ENCODE measurements at places on chromosomes 3 and 15. TPM values are rescaled to one million over a fixed set of nuclear protein-coding genes. Genes with fewer than 3 reads are reported as not detected.

DNA sequence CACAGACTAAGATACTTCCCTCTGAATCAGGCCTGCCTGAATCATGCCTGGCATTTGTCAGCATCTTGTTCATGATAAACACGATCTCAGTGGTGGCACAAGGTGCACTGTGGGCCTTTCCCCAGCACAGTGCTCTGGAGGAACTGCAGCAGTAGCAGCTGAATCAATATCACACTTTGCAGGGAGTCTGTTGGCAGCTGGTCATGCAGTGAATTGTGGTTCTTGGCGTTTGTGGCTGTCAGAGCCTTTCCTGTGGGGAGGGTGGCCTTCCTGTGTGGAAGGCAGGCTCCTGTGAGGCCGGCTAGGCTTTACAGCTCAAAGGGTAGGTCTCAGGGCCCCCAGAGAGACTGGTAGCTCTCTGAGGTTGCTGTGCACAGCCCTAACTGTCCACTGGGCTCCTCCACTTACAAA is 54.4 kb upstream of the TLE3 start:
- no peak overlapping the region for H3K4me3 ChIP-seq
- H3K27me3 ChIP-seq = no peaks in the 10 kb centered on the region
- no peaks in the 10 kb centered on the region for H3K36me3 ChIP-seq
- DNase-seq = no peak
- H3K4me1 ChIP-seq = no peaks in the 10 kb centered on the region

SPINK8 gene
- not detected for total RNA-seq

SPTBN5 gene
- 2.7 TPM for total RNA-seq

NAALADL2 gene
- total RNA-seq = not detected

- H3K27ac ChIP-seq = no peak overlapping the region
- no peaks in the 10 kb centered on the region for H3K4me1 ChIP-seq
- no peak overlapping the region for H3K4me3 ChIP-seq
- DNase-seq = no peak
Measured at GRCh38 chr3:77380136-77380535, 340.2 kb downstream of the ROBO2 start.

GRCh38 chr15:63440756-63441155 is 59.1 kb upstream of the CA12 start:
- no peak overlapping the region for H3K4me3 ChIP-seq
- H3K27me3 ChIP-seq = no peaks in the 10 kb centered on the region
- peak overlapping the region; percentile 24 for H3K27ac ChIP-seq
- H3K36me3 ChIP-seq = no peaks in the 10 kb centered on the region
- no peak for DNase-seq

- H3K36me3 ChIP-seq = no peaks in the 10 kb centered on the region
- DNase-seq = no peak
- H3K27ac ChIP-seq = no peak overlapping the region
Measured at GRCh38 chr3:38264779-38265178, 833 bp upstream of the SLC22A13 start.

DNA sequence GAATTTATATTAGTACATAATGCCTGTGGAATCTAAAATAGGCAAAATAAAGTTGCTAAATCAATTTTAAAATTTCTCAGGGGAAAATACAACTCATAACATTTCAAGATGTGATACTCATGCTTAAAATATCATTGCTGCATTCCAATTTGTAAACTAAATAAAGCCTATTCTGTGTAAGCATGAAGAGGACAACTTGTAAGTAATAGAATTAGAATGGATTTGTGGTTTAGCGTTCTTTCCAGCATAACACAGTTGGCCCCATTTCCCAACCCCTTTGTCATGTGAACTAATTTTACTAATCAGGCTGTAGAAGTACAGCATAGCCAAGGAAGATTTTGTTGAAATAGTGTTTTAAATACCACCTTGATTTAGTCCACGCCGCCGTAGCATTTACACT is 437.2 kb downstream of the SI start:
- no peak overlapping the region for H3K27ac ChIP-seq
- no peak overlapping the region for H3K4me3 ChIP-seq
- no peaks in the 10 kb centered on the region for H3K36me3 ChIP-seq
- H3K4me1 ChIP-seq = no peaks in the 10 kb centered on the region
- H3K27me3 ChIP-seq = no peaks in the 10 kb centered on the region
- no peak for DNase-seq

PYGO1 gene
- total RNA-seq = not detected

DNA sequence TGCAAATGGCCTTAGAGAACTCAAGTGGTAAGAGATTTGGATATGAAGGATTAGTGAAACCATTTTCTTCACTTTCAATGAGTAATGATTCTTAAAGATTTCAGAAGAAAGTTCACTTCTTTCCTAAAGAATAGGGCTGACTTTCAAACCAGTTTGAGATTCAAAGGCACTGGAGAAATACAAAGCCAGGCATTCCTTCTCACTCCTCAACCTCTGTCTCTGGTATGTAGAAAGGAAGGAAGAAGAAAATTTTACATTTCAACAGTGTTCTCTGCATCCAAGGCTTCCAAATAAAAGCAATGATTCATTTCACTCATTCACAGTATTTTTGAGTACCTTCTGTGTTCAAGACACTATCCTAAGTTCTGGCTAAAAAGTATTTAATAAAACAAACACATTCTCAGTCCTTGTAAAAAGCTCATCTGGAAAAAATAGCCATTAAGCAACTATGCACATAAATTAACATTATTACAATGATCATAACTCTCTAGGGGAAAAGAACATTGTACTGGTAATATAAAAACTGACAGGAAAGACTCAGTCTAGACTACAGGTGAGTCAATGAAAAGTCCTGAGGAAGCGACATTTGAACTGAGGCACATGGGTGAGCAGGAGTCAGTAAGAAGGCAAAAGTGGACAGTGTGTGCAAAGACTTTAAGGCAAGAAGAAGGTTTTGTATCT is 79.5 kb downstream of the IMPG2 start:
- no peak overlapping the region for H3K4me3 ChIP-seq
- no peaks in the 10 kb centered on the region for H3K36me3 ChIP-seq
- no peaks in the 10 kb centered on the region for H3K4me1 ChIP-seq
- H3K27me3 ChIP-seq = no peaks in the 10 kb centered on the region
- H3K27ac ChIP-seq = no peak overlapping the region

DNA sequence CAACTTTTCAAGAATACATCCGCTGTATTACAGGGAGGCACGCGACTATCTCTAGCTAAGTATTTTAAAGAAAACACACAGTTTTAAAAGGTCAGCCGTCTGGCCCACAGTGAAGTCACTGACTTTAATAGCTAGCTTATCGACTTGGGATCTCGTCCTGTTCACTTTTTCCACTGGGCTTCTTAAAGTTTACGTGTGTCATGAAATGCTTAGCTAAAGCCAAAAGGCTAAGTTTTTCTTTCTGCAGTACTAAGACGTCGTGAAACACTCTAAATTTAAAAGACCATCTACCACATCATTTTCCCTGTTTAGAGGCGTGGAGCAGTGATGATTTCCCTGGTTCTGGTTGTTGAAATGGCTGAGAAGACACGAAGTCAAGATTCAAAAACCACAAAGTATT is 27.1 kb downstream of the LRIG1 start:
- no peaks in the 10 kb centered on the region for H3K27me3 ChIP-seq
- H3K27ac ChIP-seq = peak overlapping the region; percentile 29
- no peaks in the 10 kb centered on the region for H3K36me3 ChIP-seq
- DNase-seq = no peak
- H3K4me3 ChIP-seq = no peak overlapping the region
- peaks cover 95% of the 10 kb centered on the region for H3K4me1 ChIP-seq

DNA sequence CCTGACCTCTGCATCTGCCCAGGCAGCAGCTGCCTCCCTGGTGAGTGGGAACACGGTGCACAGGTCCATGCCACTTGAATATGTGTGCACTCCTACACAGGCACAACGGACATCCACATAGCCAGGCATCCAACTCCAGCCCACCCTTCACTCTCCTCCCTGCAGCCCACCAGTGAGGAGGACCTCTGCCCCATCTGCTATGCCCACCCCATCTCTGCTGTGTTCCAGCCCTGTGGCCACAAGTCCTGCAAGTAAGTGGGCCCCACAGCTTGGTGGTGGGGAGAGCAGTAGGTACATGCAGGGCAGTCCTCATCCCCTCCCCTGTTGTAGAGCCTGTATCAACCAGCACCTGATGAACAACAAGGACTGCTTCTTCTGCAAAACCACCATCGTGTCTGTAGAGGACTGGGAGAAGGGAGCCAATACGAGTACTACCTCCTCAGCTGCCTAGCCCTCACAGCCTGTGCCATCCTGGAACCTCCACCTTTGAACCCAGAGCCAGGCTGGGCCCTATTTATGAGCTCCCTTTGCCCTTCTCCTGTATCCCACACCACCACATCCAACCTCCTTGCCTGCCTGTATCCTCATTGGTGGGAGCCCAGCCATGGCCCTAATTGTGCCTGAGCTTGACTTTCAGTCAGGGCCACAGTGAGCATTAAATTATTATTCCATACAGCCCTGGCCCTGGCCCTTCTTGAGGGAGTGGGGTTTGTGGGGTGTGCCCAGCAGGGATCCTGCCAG is 1.5 kb upstream of the AMIGO3 start:
- no peak overlapping the region for H3K4me3 ChIP-seq
- H3K27ac ChIP-seq = no peak overlapping the region
- DNase-seq = no peak
- H3K4me1 ChIP-seq = peaks cover 34% of the 10 kb centered on the region
- H3K36me3 ChIP-seq = peaks cover 15% of the 10 kb centered on the region
- no peaks in the 10 kb centered on the region for H3K27me3 ChIP-seq

LRRIQ4 gene
- total RNA-seq = not detected

DNA sequence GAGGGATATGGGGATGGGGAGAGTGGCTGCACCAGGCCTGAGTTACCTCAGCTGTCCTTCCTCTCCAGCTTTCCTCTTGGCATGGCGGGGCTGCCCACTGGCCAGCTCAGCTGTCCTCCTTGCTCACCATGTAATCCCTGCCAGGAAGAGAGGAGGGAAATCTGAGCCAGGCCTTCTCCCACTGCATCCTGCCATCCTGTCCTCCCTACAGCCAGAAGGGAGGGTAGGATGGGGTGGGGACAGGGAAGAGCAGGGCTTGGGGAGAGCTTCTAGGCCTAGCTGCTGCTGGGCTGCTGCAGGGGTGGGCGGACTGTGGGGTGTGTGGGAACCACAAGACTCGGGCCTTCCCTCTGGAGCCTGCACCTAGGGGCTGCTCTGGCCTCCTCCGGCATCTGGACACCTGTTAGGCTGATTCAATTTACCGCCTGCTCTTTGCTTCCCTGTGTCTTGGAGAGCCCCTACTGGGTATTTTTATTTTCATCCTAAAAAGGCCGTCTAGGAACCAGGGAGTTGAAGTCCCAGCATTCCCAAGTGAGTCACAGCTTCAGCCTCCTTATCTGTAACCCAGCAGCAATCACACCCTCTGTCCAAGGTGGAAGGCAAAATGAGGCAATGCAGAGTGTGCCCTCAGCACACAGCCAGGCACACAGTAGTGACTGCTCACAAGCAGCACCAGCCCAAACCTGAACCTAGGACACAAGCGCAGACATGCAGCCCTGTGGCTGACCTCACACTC is 13.1 kb upstream of the KY start:
- no peak for DNase-seq
- H3K4me3 ChIP-seq = no peak overlapping the region

- no peak overlapping the region for H3K27ac ChIP-seq
- H3K27me3 ChIP-seq = no peaks in the 10 kb centered on the region
- peaks cover 60% of the 10 kb centered on the region for H3K4me1 ChIP-seq
- H3K4me3 ChIP-seq = no peak overlapping the region
- no peaks in the 10 kb centered on the region for H3K36me3 ChIP-seq
- no peak for DNase-seq
Measured at GRCh38 chr3:68060191-68060590, 405.8 kb upstream of the SUCLG2 start.

- H3K27ac ChIP-seq = no peak overlapping the region
- no peaks in the 10 kb centered on the region for H3K36me3 ChIP-seq
- no peaks in the 10 kb centered on the region for H3K27me3 ChIP-seq
Measured at GRCh38 chr3:128390867-128391266, 75.8 kb downstream of the DNAJB8 start.

GRCh38 chr3:67325231-67325630 is 327.1 kb downstream of the KBTBD8 start:
- H3K27me3 ChIP-seq = no peaks in the 10 kb centered on the region
- H3K4me1 ChIP-seq = no peaks in the 10 kb centered on the region
- DNase-seq = no peak
- H3K4me3 ChIP-seq = no peak overlapping the region
- H3K36me3 ChIP-seq = no peaks in the 10 kb centered on the region
- H3K27ac ChIP-seq = no peak overlapping the region

- no peak overlapping the region for H3K27ac ChIP-seq
- no peak overlapping the region for H3K4me3 ChIP-seq
- no peaks in the 10 kb centered on the region for H3K36me3 ChIP-seq
Measured at GRCh38 chr3:69855436-69856162, 116.3 kb downstream of the MITF start.

DNA sequence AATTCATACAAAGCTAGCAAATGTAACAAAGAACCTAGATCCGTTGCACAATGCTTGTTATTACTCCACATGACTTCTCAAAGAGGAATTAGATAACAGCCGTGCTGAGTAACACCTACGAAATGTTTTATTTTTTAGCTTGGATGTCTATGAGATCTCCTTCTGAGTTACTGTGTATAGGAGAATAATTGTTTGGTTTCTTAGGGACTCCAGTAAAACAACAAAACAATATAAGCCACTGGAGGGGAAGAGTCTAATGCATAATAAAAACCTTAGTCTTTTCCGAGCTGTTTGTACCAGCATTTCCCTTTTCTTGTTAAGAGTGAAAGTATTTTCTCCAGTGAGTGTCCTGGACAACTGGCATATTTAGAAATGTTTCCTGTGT is 15.6 kb downstream of the SNAP23 start:
- no peak overlapping the region for H3K4me3 ChIP-seq
- no peaks in the 10 kb centered on the region for H3K27me3 ChIP-seq
- peaks cover 19% of the 10 kb centered on the region for H3K36me3 ChIP-seq
- no peak for DNase-seq
- H3K4me1 ChIP-seq = peaks cover 8% of the 10 kb centered on the region
- H3K27ac ChIP-seq = no peak overlapping the region

- H3K27me3 ChIP-seq = no peaks in the 10 kb centered on the region
- H3K36me3 ChIP-seq = no peaks in the 10 kb centered on the region
- peak within 1 kb of the TSS; percentile 44 for H3K27ac ChIP-seq
- H3K4me3 ChIP-seq = peak within 1 kb of the TSS; percentile 29
- DNase-seq = peak; percentile 77
Measured at GRCh38 chr15:72319985-72320671, at the start of gene CELF6. Gene CELF6, minus strand, starts transcription at chr15:72320157. Its CDS starts 283 bp downstream, at chr15:72319874.

DNA sequence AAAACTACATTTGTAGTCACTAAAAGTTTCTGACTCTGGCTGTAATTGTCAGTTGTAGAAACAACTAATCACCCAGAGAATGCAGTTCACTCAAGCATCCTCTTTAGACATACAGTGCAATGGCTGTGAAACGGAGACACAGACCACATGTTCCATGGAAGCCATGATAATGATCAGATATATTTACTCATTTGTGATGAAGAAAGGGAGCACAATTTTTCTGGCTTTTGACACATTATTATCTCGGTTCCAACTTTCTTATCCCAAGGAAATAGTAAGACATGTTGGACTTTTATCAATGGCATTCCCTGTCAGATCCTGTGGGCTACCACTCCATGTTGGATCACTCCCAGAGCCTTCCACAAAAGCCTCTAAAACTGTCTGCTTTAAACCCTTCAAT is 215.0 kb upstream of the LRIG1 start:
- no peaks in the 10 kb centered on the region for H3K4me1 ChIP-seq
- no peak for DNase-seq
- no peaks in the 10 kb centered on the region for H3K36me3 ChIP-seq
- H3K27ac ChIP-seq = no peak overlapping the region
- no peak overlapping the region for H3K4me3 ChIP-seq
